ENCODE measurements at places on chromosomes 16 and 17. TPM values are rescaled to one million over a fixed set of nuclear protein-coding genes. Genes with fewer than 3 reads are reported as not detected.

DNA sequence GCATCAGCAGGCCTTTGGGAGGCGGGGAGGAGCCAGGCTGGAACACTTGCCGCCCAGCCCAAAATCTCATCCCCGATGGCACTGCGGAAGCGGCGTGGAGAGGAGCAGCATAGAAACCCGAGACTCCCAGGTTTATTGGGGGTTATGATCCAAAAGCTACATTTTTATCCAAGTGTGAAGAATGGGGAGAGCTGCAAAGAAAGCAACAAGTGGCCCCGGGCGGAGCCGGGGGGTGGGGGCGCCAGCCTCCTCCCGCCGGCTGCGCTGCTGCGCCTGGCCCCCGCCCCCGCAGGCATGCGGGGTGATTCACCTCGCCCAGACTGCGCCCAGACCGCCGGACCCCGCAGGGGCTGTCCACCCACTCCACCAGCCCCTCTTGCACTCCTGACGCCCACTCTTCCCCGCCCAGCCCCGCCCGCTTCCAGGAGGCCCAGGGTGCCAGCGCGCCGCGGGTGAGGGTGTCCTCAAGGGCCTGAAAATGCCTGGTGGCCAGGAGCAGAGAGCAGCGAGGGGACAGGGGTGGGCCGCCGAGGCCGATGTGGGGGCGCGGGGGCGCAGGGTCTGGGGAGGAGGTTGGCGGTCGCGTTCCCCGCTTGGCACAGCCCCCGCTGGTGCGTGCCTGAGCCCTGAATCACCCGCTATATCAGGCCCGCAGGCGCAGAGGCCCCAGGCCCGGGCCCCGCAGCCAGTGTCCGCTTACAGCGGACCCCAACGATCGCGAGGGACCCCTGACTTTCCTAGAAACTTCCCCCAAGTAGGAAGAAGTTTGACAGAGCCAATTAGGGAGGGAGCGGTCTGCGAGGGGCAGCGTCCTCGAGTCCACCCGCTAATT is 1.3 kb downstream of the CAVIN1 start:
- peaks cover 26% of the 10 kb centered on the region for H3K4me1 ChIP-seq
- no peaks in the 10 kb centered on the region for H3K36me3 ChIP-seq
- H3K4me3 ChIP-seq = peak overlapping the region; percentile 62
- H3K27ac ChIP-seq = no peak overlapping the region
- no peaks in the 10 kb centered on the region for H3K27me3 ChIP-seq

Gene TBC1D3I
- total RNA-seq = 0.55 TPM

GRCh38 chr17:30173649-30174048 is 57.0 kb downstream of the NSRP1 start:
- no peaks in the 10 kb centered on the region for H3K27me3 ChIP-seq
- H3K4me3 ChIP-seq = no peak overlapping the region
- H3K27ac ChIP-seq = no peak overlapping the region
- no peaks in the 10 kb centered on the region for H3K4me1 ChIP-seq
- no peak for DNase-seq

Gene BAIAP3
- total RNA-seq = 10.2 TPM

Gene TEX14
- 0.73 TPM for total RNA-seq

- no peak overlapping the region for H3K27ac ChIP-seq
- no peak for DNase-seq
- H3K4me1 ChIP-seq = no peaks in the 10 kb centered on the region
- no peak overlapping the region for H3K4me3 ChIP-seq
- H3K27me3 ChIP-seq = no peaks in the 10 kb centered on the region
These were observed 508.4 kb upstream of the GOT2 start for GRCh38 chr16:59242556-59242955.

DNA sequence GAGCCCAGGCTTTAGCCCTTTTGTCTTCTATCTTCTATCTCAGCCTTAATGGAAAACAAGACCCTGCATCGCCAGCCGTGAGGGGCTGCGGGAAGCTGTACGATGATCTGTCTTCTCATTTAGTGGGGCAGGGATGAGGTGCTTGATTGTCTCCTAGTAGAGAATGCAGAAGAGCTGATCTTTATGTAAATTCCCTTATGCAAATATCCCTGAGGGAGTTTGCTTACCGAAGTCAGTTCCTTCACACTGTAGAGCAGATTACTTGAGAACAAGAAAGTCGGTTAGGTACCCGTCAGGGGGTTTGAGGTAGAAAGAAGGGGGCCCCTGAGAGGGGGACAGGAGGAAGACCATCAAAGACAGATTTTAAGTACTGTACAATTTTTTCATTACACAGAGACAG is 66.2 kb downstream of the IRF8 start:
- no peak for DNase-seq
- no peaks in the 10 kb centered on the region for H3K4me1 ChIP-seq
- no peak overlapping the region for H3K27ac ChIP-seq
- H3K36me3 ChIP-seq = no peaks in the 10 kb centered on the region
- no peaks in the 10 kb centered on the region for H3K27me3 ChIP-seq

GRCh38 chr16:69116256-69116875 is 10.9 kb downstream of the HAS3 start:
- H3K36me3 ChIP-seq = peaks cover 3% of the 10 kb centered on the region
- H3K4me3 ChIP-seq = no peak overlapping the region
- peaks cover 6% of the 10 kb centered on the region for H3K27me3 ChIP-seq
- no peak overlapping the region for H3K27ac ChIP-seq
- DNase-seq = no peak
- H3K4me1 ChIP-seq = no peaks in the 10 kb centered on the region

Gene GJC1
- total RNA-seq = 0.93 TPM

Gene WNT9B
- not detected for total RNA-seq

DNA sequence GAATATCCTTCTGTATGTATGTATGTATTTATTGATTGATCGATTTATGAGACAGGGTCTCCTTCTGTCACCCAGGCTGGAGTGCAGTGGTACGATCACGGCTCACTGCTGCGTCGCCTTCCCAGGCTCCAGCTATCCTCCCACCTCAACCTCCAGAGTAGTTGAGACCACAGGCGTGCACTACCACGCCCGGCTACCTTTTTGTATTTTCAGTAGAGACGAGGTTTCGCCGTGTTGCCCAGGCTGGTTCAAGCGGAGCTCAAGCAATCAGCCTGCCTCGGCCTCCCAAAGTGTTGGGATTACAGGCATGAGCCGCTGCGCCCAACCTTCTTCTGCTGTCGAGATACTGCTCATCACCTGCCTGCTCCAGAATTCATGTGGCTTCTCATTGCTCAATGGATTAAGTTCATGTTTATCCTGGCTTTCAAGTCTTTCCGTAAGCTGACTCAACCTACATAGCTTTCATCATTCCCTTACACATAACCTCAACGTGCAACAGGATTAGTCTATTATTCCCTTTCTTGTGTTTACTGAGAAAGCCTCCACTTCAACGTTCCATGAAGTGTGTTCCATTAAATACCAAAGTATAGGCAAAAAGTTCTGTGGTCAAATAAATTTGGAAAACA is 13.6 kb downstream of the TAC4 start:
- no peak overlapping the region for H3K27ac ChIP-seq
- no peak for DNase-seq
- H3K27me3 ChIP-seq = no peaks in the 10 kb centered on the region
- H3K4me3 ChIP-seq = no peak overlapping the region

- no peak for DNase-seq
- no peaks in the 10 kb centered on the region for H3K27me3 ChIP-seq
- peaks cover 10% of the 10 kb centered on the region for H3K36me3 ChIP-seq
- H3K4me3 ChIP-seq = no peak overlapping the region
- H3K27ac ChIP-seq = no peak overlapping the region
These were observed 105.7 kb upstream of the PLCG2 start for GRCh38 chr16:81673432-81673831.

- H3K36me3 ChIP-seq = no peaks in the 10 kb centered on the region
- no peak for DNase-seq
- no peak overlapping the region for H3K4me3 ChIP-seq
- H3K27me3 ChIP-seq = peaks cover 2% of the 10 kb centered on the region
These were observed 23.3 kb upstream of the ALKBH5 start for GRCh38 chr17:18160128-18160856.

Gene PFN1
- 654 TPM for total RNA-seq

Gene CCL5
- 392 TPM for total RNA-seq

Gene EPOP
- total RNA-seq = 0.90 TPM

DNA sequence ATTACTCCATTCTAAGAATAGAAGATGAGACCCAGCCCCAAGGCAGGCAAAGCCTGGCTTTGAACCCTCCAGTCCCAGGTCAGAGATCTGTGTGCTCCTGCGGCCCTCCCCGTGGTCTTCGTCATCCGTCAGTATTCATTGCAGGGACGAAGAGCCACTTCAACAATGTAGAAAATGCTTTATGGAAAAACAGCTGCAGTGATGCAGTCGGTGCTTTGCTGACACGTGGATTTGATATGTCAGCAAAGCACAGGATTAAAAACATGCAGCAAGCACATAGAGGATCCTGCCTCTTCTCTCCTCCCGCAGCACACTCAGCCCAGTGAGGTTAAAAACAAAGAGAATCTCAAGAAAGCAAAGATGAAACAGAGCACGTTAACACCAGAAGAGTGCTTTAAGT is 117.1 kb upstream of the AXIN2 start:
- H3K27me3 ChIP-seq = no peaks in the 10 kb centered on the region
- no peak overlapping the region for H3K4me3 ChIP-seq
- no peaks in the 10 kb centered on the region for H3K36me3 ChIP-seq
- no peak overlapping the region for H3K27ac ChIP-seq
- peaks cover 3% of the 10 kb centered on the region for H3K4me1 ChIP-seq
